ENCODE measurements at places on chromosomes 3 and 15.

DNA sequence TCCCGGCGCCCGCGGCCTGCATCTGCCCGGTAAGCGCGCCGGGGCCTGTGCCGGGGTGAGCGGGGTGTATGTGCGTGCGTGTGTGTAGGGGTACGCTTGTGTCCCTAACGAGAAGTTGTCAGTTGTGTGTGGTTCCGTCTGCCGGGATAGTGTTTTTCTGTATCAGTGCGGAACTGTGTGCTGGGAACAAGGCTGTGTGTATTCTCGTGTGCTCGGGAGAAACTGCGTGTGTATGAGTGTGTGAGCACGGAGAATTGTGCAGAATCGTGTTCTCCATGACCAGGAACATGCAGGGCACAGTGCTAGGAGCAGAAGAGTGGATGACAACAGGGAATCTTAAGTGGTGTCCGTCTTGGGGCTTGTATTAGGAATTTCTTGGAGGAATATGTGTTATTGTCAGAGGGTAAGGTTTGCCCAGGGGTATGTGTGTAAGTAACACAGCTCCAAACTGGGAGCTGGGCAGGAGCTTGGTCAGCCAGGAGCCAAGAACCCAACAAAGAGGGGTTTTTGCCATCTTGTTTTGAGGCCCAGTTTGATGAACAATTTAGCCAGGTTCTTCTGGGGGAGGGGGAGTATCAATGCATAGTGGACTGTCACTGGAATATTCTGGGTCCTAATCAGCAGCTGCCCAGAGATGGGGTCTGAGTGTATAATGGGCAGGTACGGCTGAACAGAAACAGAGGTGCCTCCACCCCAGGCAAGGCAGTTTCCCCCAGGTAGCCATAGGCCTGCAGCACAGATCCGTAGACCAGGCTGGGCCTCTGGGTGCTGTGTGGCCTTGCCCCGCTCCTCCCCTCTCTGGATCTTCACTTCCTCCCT, 2.1 kb downstream of the ISL2 start:
- DNase-seq: no peak

GRCh38 chr15:63050731-63051155, 8.2 kb downstream of the TPM1 start:
- DNase-seq: no peak

GRCh38 chr3:58577269-58577821, at the start of gene FAM107A:
Gene FAM107A (minus strand): TSS chr3:58577391. CDS start chr3:58569860, 7,531 bp downstream.
- DNase-seq: no peak

- DNase-seq: no peak
Measured at GRCh38 chr3:196284396-196284795, 3.1 kb downstream of the PCYT1A start.

Data from NCI-H2081 treated with DMSO at 0.1 percent for 48 hours (cell line).